ENCODE measurements at places on chromosomes 16 and 17.

DNA sequence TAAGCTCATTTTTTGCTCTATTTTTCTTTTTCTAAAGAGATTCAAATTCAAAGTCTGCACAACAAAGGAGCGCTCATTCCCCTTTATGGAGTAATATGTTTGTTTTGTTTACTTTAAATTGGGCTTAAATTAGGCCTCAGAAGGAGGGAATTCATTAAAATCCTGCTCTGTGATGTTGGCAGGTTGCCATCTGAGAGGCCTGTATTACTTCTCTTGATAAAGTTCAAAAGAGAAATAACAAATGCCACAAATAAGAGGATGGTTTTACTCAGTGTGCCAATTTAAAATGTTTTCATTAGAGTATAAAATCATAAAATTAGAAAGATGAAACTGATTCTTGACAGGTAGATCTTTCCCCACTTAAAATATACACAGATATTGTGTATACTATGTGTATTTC lies 54.5 kb upstream of the HLF start:
- DNase-seq, result no peak

DNA sequence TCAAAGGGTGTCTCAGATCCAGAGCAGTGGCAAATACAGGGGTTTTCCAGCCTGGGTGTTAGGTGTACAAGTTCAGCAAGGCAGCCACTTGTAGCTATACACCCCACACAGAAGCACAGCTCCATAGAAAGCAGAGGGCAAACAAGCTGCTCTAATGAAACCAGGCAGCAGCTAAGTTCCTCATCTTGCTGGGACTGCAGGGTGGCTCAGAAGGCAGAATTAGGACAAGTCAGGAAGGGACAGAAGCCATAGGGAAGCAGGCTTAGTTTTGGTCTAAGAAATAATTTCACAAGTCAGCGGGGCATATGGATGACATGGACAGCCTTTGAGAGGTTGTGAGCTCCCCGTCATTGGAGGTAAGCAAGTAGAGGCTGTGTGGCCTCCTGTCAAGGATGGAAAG lies 23.7 kb downstream of the CNGB1 start:
- no peak for DNase-seq

DNA sequence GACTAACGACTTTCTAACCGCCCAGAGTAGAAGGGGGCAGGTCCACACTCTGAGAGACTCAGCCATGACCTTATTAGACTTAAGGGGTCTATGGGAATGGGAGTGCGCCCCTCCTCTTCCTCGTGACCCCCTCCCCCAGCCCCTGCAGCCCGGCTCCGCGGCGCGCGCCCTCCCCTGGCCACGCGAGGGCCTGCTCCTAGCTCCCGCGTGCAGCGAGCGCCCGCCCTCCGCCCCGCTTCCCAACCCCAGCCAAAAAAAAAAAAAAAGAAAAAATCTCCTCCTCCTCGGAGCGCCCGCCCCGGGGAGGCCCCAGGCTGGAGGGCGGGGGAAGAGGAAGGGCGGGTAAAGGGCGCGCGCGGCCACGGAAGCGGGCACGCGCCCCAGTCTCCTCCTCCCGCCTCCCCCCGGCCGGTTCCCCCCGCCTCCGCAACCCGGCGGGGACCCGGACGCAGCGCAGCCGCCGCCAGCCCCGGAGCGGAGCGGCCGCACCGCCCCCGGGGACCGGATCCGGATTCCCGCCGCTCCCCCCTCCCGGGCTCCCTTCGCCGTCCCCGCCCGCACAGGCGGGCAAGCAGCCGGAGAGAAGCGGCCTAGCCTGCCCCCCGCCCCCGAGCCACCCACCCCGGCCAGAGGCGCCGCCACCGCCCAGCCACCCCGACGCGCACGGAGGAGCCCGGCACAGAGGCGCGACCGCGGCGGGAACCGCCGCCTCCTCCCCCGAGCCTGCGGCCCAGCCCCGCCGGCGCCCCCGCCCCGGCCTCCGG lies 949 bp downstream of the UBTF start:
- DNase-seq, result peak; percentile 82

DNA sequence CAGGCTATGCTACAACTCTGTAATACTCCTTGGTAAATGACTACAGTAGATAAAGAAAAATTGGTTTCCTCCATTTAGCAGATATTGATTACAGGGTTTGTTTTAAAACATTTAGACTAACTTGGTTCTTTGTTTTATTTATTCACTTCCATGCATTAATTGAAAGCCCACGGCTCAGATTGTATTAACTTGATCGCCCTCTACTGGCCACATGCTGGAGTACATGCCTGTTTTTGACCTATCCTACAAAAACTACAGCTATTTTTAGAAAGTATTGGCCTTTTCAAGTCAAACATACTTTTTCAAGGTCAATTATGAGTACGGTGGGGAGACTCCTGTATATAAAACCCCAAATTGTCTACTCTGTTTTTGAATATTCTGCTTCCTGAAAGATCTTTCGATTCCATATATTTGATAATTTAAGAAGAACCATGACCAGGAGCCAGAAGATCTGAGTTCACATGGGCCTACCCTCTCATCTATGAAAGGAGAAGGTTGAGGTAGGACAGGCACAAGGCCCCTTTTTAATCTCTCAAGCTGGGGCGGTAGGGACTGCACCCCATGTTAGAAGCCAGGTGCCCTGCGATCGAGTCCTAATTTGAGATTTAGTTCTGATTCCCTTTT lies 51.8 kb downstream of the CA10 start:
- DNase-seq, result peak; percentile 3

DNA sequence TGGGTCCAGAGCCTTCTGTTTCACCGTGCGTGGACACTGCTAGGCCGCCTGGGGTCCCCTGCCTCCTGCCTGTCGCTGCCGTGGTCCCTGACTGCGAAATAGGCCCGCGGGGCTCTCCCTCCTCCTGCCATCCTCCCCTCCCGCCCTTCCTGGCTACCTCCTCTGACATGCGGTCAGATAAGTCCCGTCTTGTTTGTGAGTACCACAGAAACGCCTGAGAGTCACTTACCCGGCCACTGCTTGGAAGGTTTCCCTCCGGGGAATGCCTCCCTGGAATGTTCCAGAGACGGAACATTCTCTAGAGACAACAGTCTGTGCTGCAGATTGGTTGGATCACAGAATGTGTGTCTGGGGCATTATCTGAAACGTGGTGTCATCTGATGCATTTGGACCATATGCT lies 22.7 kb downstream of the CIBAR2 start:
- DNase-seq, result no peak

DNA sequence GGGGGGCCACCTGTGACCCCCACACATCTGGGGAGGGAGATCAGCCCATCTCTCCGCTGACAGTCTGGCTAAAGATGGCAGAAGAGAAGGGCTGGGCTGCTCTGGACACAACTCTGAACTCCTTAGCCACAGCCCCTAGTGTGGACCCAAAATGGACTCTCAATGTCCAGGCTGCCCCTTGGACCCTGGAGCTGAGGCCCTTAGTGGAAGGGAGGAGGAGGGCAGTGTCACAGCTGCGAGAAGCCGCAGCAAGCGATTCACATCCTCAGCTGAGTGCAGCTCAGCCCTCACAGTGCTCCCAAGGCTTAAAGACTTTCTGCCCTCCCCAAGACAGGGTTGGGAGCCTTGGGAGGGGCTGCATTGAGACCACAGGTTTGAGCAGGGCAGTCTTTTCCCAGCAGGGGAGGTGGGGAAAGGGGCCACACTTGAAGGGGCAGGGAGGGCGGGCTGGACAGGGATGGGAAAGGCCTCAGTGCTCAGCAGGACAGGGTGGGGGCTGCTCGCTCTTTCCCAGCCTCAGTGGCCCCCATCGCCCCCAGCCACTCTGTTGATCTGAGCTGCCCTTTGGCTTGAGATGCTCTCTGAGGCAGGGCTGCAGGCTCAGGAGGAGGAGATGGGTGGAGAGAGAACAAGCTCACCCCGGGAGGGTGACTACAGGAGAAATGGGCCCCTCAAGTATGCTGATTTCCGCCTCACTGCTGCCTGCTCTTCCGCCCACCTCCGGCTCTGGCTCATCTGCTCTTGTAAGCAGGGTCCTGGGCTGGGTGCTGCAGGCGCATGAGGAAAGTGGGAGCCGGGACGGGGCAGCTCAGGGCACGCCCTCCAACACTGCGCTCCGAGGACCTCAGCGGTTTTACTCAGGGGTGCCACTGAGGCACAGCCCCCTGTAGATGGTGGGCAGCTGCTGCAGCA lies 50.9 kb upstream of the MTSS2 start:
- DNase-seq, result no peak

DNA sequence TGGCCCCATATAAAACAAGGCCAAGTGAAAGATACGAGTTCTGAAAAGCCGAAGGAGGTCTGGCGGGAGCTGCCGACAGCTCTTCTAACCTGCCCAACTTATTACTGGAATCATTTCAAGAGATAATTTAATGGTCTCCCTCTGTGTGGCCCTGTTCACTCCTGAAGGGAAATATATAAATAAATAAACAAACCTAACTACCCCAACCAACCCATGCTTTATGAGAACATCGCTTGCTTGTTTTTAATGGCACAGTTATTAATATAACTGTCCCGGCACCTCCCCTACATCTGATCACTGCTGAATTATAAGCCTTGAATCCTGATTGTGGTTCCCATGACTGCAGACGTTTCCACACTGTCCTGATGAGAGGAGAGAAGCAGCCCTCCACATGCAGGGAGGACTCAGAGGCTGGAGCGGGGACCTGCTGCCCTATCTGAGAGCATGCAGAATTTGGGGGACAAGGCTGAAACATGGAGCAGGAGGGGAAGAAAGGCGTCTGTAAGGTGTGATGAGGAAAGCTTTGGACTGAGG lies 22.2 kb downstream of the CDK5RAP3 start:
- DNase-seq, result no peak

DNA sequence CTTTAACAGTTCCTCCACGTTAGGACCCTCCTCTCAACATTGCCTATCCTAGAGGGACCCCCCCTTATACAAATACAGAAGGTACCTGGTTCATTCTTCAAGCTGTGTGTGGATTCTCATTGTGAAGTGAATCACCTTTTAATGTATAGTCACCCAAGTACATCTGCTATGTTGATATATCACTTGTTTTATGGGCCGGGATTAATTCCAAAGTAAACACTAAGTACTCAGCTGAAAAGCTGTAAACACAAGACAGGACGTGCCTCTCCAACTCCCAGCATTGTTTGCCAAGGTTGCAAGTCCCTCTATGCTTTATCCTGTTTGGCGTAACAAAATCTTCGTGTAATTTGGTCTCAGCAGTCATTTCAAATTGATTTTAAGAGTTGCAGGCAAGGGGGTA lies 123.6 kb downstream of the RBFOX1 start:
- DNase-seq, result no peak

DNA sequence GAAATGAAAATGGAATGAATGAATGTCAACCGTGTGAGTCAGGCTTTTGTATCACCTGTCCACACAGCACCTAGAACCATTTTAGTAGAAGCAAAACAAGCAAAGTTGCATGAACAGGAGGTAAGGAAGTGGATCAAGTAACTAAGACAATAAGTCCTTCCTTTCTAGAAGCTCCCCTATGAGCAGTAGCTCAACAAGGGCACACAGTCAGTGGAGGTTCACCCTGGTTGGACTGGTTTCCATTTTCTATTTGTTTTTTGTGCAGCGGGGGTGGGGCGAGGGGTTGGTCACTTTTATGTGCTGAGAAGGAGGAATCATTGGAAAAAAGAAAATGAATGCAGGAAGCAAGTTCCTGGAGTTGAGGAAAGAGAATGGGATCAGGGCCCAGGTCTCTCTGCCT lies 4.0 kb upstream of the HSBP1 start:
- DNase-seq, result no peak

DNA sequence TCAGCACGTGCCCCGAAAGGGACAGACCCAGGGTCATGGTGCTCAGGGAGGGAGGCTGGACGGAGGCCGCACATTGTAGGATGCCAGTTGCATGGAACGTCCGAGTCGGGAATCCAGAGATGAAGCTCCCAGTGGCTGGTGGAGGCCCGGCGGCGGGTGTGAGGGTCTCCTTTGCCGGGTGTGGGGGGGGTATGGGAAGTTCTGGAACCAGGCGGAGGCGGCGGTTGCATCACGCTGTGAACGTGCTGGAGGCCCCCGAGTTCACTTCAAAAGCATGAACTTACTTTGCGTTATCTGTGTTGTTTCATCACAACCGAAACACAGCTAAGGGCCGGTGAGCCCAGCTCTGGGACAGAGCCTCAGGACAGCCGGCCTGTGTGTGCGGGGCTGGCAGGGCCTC lies 73.4 kb upstream of the GNG13 start:
- DNase-seq, result no peak

GRCh38 chr16:1431497-1432270 lies 806 bp downstream of the PERCC1 start:
- DNase-seq, result no peak

DNA sequence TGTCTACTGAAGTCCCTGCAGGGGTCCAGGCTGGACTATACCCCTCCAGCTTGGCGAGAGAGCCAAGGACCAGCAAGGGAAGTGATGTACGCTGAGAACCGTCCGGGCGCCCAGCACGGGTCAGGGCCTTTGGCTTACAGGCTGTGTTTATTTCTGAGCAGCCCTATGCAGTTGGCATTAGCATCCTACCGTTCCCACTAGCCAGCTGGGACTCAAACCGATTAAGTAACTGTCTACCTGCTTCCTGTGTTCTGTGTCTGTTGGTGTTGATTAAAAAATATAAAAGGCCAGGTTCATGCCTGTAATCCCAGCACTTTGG lies 73.8 kb downstream of the CMIP start:
- DNase-seq, result no peak
